Esophagus mucosa (tissue), 1 donor: ENCODE measurements at places on chromosomes 11 and 22. TPM values are rescaled to one million over a fixed set of nuclear protein-coding genes. Genes with fewer than 3 reads are reported as not detected.

The APOBEC3B gene
- total RNA-seq: 5.0 TPM

The KCNJ11 gene
- total RNA-seq: 0.36 TPM

DNA sequence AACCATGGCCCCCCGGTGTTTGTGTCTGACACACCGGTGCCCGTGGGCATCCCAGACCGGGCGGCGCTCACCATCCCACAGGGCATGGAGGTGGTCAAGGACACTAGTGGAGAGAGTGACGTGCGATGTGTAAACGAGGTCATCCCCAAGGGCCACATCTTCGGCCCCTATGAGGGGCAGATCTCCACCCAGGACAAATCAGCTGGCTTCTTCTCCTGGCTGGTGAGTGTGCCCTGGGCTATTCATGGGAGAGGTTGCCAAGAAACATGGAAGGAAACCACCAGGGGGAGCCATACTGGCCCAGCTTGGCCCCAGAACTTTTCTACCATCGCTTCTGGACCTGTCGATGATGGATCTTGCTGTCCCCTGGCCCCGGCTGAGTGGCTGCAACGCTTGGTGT lies 36.5 kb downstream of the PRDM11 start:
- no peak for ATAC-seq

The GVQW3 gene
- 0.36 TPM for total RNA-seq

DNA sequence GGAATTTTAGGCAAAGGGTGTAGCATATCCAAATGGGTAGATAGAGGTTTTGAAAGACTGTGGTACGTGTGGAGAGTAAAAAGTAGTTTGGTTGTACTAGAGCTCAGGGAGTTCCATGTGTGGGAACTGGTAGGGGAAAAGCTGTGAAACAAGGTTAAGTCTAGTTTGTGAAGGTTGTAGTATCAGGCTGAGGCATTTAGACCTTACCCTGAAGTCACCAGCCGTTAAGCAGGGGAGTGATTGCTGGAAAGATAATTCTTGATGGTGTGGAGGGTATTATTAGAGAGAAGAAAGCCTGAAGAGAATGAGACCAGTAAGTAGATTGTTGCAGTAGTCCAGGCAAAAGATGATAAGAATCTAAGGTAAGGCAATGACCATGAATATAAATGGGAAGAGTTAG lies 68.0 kb downstream of the RNF169 start:
- ATAC-seq: no peak
